ENCODE measurements at places on chromosomes 5 and 9.

GRCh38 chr5:131661933-131662332 lies 26.9 kb upstream of the RAPGEF6 start:
- DNase-seq = no peak

- no peak for DNase-seq
Observed at GRCh38 chr9:136090768-136091581, 4.1 kb downstream of the NACC2 start.

DNA sequence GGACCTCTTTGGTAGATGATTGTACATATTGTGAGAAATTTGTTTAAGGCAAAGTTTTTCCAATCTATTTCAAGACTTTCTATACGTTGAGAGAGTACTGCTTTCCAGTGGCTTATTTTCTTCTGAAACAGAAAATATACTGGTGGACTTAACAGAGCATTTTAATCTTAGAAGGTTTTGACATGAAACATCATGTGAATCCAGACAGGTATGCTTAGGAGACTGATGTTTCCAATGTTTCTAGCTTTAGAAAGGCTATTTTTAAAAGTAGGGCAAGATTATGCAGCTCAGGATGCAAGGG lies 71.0 kb downstream of the PIK3R1 start:
- DNase-seq = no peak

DNA sequence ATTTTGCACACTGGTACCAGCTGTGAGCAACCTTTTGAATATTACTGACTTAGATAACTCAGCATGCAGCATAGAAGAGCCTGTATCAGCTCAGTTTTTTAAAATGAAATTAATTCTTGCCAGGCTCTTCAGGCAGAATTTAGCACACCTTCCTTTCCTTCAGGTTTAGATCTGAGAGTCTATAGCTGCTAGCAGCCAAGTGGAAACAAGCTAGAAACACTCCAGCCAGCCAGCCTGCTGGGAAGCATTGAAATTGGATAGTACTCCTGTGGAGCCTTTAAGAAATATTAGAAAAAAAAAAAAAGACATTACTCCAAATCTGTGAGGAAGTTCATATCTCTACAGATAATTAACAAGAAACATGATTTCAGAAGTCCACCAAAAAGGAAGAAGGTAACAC lies 812.2 kb downstream of the DTWD2 start:
- no peak for DNase-seq
